ENCODE measurements at places on chromosomes 2 and 18. TPM values are rescaled to one million over a fixed set of nuclear protein-coding genes. Genes with fewer than 3 reads are reported as not detected.

The ATP6V1B1 gene
- 73.2 TPM for total RNA-seq

The VWC2L gene
- total RNA-seq, result 0.35 TPM

The NOL4 gene
- total RNA-seq, result 2.7 TPM

The MYO7B gene
- 21.7 TPM for total RNA-seq

The IGFBP5 gene
- total RNA-seq, result 522 TPM

The LHCGR gene
- total RNA-seq, result 1.3 TPM

The RAB27B gene
- 4.6 TPM for total RNA-seq

The SLC19A3 gene
- 15.9 TPM for total RNA-seq

The CCDC150 gene
- 7.1 TPM for total RNA-seq

The EPHA4 gene
- 74.2 TPM for total RNA-seq

The GALNT5 gene
- 0.70 TPM for total RNA-seq

The ADAM23 gene
- 3.9 TPM for total RNA-seq

The GNLY gene
- not detected for total RNA-seq

The ITGA6 gene
- total RNA-seq, result 121 TPM

The CNDP1 gene
- 0.23 TPM for total RNA-seq

The TANC1 gene
- total RNA-seq, result 87.3 TPM

The STK25 gene
- total RNA-seq, result 274 TPM

The KIF1A gene
- total RNA-seq, result 10.5 TPM

The DLGAP1 gene
- total RNA-seq, result 5.5 TPM

The LINC00305 gene
- 0.64 TPM for total RNA-seq

The TSPYL6 gene
- total RNA-seq, result not detected

The GTF2A1L gene
- 3.9 TPM for total RNA-seq

The CPLX4 gene
- total RNA-seq, result not detected

The TWSG1 gene
- total RNA-seq, result 73.7 TPM

The ABI2 gene
- total RNA-seq, result 85.0 TPM

The MRPS5 gene
- total RNA-seq, result 61.4 TPM

The SLC38A11 gene
- 3.2 TPM for total RNA-seq

The GREB1L gene
- total RNA-seq, result 9.3 TPM

The VWA3B gene
- total RNA-seq, result 0.18 TPM

The DCDC2C gene
- total RNA-seq, result 0.93 TPM

The CBLN2 gene
- 2.3 TPM for total RNA-seq

The KCNJ3 gene
- 6.1 TPM for total RNA-seq

The STON1 gene
- total RNA-seq, result 32.5 TPM

The SPAST gene
- total RNA-seq, result 23.5 TPM

The SPDYA gene
- 2.3 TPM for total RNA-seq

The MYO1B gene
- total RNA-seq, result 116 TPM

The NYAP2 gene
- 0.12 TPM for total RNA-seq

The DHX57 gene
- 22.2 TPM for total RNA-seq

The ZBTB7C gene
- total RNA-seq, result 9.7 TPM

The SLC39A10 gene
- 46.1 TPM for total RNA-seq

The PSMD14 gene
- total RNA-seq, result 36.5 TPM

The SEMA4F gene
- 4.0 TPM for total RNA-seq

The TUBA4B gene
- not detected for total RNA-seq

The NRP2 gene
- 67.3 TPM for total RNA-seq

Measured in metanephros (tissue), 2 donors.